Stimulated activated CD8-positive, alpha-beta memory T cell treated with anti-CD3 and anti-CD28 coated beads, Interleukin-15, amount 100 ng/mL, for 1 hour (primary cell): ENCODE measurements at places on chromosomes 1 and 21.

DNA sequence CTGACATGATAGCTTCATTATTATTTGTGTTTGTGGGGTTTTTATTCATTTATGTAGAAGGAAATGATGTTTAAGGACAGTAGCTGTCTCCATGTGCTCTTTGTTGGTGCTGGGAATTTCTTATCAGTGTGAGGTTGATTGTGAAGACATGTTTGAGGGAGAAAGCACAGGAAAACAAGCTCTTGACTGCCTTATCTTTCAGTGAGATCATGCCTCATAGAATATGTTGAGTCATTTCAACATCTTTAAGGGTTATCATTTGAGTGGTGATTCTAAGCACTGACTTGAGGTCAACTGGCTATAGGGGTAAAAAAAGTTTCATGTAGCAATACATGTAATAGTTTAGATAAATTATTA lies 405.1 kb upstream of the ADAMTS5 start:
- DNase-seq: no peak

DNA sequence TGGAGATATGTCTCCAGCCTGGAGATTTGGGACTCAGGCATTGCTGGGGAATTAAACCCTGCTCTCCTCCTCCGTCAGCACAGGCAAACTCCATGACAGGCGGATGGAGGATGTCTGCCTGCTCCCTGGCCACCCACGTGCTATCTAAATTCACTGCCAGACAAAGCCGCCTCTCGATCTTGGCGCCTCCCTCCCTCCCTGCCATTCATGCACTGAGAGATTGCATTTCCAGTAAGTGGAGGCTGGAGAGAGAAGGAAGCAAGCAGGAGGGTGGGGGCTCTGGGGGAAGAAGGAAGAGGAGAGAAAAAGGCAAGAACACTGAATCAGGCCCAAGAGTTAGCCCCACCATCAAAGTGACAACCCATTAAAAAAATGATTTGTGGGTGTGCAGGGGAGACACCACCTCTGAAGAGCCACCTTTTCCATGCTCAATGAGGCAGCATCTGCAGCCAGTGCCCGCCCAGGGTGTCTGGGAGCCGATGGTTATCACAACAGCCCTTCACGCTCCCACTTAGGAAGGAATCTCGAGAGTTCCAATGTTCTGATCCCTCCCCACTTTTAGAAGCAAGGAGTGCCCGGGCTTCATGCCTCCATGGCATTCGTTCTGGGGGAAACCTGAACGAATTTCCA lies 183.0 kb downstream of the HIVEP3 start:
- no peak for DNase-seq

- no peak for DNase-seq
Measured at GRCh38 chr1:16938351-16939321, 16.9 kb downstream of the CROCC start.

- no peak for DNase-seq
Measured at GRCh38 chr1:19665186-19665495, 466 bp downstream of the HTR6 start.

- no peak for DNase-seq
Measured at GRCh38 chr1:115423776-115424175, 85.7 kb upstream of the NGF start.

DNA sequence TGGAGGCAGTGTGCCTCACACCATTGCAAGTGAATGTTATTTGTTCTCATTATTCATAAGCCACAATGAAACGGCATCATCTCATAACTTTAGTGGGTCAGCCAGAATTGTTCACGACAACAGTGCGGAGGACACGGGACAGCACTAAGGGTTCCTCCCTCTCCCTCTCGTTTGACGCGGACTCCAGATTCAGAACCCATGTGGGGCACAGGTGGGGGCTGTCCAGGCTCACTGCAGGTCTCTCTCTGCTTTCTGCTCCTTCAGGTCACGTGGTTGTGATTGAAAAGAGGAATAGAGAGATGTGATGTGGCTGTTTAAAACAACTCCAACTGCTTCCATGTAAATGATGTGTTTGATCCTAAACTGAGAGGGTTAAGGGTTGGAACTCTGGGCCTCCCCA lies 13.5 kb downstream of the RUNX1 start:
- no peak for DNase-seq

DNA sequence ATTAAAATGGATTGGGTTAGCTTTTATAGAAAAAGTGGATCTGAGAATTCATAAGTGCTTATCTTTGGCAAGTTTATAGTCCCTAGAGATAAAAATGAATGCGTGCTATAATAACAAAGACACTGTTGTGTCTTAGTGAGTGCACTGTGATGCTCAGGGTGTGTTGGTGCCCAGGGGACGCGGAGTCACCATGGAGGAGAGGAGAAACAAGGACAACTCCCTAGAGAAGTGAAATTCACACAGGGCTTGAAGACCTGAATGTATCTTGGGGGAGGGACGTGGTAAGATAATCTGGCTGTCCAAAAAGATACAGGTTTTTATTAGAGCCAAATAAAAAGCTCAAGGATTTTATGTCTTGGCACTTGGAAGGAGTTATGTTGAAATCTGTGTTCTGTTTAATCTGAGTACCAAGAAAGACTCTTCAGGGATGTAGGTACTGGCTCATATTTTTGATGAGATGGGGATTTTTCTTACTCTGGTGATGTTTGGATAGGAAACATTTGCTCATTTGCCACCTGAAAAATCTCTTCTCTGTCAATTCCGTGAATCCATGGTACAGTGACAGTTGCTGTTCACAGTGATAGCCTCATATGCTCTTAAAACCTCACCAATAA lies 9.6 kb downstream of the SMYD2 start:
- no peak for DNase-seq

DNA sequence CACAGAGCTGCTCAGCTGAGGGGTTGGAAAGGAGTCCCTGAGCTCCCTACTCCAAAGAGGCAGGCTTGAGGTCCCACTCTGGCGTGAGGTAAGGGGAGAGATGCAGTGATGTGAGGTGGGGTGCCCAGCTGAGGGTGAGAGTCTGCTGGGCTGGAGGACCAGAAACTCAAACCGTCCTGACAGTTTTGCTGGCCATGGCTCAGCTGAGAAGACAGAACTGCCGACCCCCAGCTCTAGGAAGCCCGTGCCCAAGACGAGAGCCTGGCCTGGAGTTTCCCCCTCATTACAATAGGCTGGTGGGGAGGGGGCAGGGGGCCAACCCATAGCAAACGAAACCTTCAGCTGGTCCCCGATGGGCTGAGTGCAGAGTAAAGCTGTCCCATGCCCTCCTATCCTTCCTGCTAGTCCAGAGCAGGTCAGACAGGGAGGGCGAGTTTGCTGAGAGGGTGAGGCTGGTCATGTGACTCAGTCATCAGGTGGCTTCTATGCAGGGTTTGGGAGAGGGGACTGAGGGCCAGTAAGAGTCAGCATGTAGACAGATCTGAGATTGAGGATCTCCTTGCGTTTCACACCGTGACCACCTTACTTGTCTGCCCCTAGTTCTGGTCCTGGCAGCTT lies 129.3 kb downstream of the PRDM2 start:
- no peak for DNase-seq
